Substantia nigra (tissue), 51 donors: ENCODE measurements at places on chromosomes 6 and 20.

DNA sequence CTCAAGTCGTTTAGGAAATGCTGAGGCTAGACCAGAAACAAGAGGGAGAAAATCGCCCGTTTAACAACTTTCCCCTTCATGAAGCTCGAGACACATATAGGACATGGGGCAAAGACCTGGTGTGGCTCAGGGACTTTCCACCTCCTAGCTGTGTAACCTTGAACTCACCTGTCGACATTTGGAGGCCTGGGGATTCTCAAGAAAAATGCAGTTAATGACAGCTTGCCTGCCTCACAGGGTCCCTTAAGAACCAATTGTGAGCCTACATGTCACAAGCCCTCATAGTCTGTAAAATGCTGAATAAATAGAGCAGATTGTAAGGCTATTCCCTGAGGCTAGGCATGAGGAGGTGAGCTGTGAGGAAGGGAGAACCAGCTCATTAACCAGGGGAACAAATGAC, 35.1 kb downstream of the MGME1 start:
- DNase-seq, result no peak

- no peak for DNase-seq
Observed at GRCh38 chr20:36830791-36831691, 44.9 kb upstream of the TLDC2 start.

DNA sequence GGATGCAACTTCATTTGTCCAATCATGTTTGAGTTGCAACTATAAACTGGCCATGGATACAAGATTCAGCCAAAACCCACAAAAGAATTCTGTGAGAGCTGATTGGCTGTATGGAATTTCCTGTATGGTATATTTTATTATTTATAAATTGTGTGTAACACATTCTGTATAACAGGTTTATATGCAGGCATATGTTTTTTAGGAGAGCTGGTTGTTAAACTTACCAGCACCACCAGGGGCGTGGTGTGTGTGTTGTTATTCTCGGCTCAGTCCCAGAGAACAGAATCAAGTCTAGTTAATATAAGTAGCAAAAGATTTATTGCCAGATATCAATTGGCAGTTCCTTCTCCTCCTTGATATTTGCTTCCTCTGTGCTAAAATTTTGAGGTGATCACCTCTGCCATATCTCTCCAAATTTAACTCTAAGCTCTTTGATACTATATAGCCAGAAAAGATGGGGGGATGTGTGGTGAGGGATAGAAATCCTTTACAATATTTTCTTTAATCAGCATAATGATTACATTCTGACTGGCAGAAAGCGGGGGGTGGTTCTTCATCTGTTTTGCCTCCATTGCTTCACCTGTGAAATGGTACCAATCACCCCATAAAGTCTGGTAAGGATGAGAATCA, 22.9 kb downstream of the CNBD2 start:
- no peak for DNase-seq

- no peak for DNase-seq
Observed at GRCh38 chr20:47093320-47093966, 198.8 kb downstream of the EYA2 start.

GRCh38 chr6:167975458-167975857, 22.0 kb upstream of the KIF25 start:
- no peak for DNase-seq

DNA sequence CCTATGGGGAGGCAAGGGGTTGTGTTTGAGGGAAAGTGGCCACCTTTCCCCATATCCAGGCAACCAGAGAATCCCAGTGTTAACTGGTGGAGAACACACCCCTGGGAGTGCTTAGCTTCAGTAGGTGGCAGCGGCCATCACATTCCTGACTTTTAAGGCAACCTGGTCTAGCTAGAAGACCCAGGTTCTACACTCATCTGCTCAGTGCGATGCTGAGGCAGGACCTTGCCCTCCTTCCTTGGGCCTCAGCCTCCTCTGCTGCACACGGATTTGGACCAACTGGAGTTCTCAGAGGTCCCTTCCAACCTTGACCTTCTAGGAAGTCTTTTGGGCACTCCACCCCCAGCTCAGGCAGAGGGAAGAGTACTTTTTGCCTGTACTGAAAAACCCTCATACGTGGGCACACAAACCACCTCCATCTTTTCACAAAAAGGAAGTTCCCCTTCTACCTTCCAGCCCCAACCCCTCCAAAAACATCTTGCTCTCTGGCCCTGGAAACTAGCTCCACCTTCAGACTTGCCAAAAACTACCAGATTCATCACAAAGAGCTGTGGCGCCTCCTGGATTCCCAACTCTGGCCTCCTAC, 2.9 kb downstream of the CCND3 start:
- DNase-seq, result no peak

DNA sequence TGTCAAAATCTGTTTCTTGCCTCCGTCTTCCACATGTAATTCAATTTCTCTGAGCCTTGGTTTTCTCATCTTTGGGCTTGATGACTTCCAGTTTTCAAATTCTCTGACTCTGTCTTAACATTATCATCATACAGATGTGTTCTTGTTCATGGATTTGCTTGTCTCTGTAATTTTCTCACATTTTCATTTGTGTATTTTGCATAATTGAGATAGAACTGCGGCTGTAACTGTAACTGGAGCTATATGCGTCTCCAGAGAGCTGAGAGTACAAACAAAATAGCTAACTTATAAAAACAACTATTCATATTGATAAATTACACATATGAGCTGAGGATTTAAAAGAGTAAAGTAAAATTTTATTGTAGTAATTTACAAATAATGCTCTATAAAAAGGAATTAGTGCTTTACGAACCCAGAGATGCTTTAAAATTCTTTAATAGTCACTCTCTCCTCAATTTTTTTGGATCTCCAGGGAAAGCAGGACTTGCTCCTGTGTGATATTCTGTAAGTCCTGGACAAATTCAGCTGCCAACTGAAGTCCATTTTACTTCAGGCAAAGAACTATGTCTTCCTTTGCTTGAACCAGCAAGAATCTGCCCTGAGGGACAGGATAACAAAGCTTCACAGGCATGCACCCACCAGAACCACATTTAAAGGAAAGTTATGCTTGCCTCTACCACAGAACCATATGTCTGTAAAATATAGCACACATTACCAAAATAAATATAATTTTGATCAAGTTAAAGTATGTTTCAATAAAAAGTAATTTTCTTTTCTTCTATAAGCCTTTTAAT, 288.3 kb downstream of the KHDC1L start:
- DNase-seq, result no peak

DNA sequence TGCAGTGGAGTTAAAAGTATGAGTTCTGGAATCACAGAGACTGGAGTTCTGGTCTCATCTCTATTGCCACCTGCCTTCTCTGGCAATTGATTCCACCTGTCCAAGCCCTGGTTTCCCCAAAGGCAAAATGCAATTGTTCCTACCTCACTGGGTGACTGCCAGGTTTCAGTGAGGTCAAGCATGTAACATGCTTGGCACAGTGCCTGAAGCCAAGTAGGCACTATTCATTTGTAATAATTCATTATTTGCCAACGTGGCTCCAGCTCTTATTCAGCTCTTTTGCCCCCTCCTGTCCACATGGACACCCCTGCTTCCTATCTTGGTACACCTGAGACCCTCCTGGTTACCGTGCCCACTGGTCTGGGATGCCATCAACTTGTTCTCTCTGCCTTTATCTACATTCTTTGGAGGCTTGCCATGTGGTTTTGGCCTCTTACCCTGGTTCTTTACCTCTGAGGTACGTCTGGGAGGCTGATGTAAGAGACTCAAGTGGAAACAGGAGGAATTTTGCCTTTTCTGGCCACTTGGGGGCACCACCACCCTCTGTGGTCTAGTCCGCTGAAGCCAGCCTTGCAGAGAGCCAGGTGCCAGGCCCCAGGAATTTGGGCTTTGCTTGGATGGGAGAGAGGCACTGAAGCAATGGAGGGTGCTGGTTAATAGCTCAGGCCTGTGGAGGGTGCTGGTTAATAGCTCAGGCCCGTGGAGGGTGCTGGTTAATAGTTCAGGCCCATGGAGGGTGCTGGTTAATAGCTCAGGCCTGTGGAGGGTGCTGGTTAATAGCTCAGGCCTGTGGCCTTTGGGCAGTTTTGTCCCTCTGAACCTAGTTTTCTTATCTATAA, 1.7 kb downstream of the KCNK15 start:
- DNase-seq, result peak; percentile 59

DNA sequence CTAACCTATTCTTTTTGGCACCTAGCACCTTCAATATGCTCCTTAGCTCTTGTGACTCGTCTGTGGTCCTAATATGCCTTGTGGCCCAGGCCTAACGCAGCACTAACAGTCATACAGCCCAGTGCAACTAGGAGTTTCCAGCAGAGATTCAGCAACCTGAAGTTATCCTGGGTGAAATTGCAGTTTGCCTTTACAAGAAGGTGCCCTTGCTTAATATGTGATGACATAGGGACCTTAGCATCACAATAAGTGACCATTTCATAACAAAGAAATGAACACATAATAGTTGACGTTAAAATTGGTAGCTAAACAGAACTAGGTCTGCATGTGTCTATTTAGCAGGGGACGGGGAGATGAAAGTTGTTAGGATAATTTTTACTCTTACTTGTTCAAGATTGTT, 10.1 kb downstream of the FIG4 start:
- DNase-seq, result no peak

DNA sequence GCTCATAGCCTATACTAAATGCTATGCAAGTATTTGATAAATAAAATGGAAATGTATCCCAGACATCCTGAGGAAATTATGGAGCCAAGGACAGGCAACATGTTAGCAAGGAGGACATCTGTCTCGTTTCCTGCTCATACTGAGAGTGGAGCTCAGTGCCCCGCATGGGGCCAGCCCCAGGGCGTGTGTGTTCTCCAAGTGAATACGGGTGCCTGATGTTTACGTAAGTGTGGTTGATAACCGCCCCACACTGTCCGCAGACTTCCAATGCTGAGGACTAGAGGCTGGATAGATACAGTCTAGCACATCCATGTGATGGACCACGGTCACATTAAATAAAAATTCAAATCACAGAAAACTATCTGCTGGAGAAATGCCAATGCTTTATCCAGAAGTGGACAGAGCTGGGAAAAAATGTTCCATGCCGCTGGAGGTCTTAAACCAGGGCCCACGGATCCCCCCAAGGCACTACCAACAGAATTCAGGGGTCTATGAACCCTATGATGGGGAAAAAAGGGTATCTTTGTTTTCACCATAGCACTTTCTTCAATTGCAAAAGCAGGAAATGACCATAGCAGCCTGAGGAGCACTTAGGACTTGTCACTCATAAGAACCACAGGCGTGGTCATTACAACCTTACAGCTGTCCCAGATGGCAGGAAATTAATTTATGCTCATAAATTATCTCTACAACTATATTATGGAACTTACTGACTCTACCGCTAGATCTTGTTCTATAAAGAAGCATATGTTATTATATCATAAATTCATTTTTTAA, 24.9 kb downstream of the TGM2 start:
- DNase-seq, result no peak

DNA sequence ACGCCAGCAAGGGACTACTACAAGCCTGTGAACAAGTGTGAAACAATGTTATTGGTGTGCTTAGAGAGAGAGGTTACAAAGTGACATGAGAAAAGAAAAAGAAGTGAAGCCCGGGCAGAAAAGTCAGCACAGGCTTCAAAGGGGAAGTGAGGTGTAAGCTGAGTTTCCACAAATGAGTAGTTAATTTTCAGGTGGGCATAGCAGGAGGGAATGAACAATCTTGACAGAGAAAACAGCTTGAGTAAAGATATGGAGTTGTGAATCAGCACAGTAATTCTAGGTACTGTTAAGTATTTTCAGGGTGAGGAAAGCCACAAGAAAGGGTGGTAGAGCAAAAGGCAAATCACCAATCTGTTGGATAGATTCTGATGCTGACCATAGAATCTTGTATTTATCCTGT, 4.3 kb downstream of the KCNQ5 start:
- DNase-seq, result no peak

GRCh38 chr6:89392823-89393222, 19.2 kb downstream of the RRAGD start:
- DNase-seq, result no peak

GRCh38 chr20:4434681-4435080, 287.0 kb upstream of the PRND start:
- DNase-seq, result no peak

GRCh38 chr6:169162249-169162648, 91.4 kb downstream of the THBS2 start:
- DNase-seq, result no peak

DNA sequence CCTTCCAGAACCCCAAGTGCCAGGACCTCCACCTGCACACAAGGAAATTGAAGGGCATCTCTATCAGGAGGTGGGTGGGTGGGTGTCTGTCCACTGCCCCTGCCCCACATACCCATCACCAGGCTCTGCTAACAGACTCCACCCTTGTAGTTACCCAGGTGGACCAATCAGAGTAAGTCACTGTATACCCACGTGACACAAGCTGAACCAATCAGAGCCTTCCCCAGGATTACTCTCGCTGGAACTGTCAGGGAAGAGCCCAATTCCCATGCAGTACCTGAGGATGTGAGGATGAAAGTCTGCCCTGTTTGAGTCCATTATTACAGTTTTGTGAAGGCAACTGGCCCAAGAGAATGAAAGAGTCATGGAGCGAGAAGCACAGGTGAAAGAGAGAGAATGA, 4.2 kb downstream of the OCSTAMP start:
- no peak for DNase-seq

GRCh38 chr6:40732878-40733277, 145.7 kb upstream of the LRFN2 start:
- DNase-seq, result no peak

DNA sequence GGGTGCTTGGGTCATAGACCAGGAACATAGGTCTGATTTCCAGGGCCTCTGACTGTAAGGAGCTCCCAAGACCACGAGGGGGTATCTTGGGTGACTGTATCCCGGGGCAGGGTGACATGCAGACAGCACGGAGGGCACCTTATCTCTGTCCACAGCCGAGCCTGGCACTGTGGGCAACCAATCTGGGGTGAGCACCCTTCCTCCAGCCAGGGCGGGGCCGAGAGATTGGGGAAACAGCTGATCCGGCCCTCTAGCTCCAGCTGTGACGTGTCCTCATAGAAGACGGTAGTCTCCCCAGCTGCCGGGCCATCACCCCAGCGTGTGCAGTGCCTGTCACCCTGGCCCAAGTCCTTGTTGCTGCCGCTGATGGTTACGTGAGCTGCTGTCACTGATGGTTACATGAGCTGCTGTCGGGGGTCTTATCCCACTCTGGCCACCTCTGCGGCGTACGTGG, 139.6 kb upstream of the RNF24 start:
- peak; percentile 49 for DNase-seq
